Left renal cortex interstitium (tissue), 4 donors: ENCODE measurements at places on chromosomes 1 and 21.

GRCh38 chr21:46648539-46648938 is 13.1 kb downstream of the PRMT2 start:
- no peak for DNase-seq

GRCh38 chr21:42124826-42125570 is 53.9 kb downstream of the UMODL1 start:
- DNase-seq, result no peak

DNA sequence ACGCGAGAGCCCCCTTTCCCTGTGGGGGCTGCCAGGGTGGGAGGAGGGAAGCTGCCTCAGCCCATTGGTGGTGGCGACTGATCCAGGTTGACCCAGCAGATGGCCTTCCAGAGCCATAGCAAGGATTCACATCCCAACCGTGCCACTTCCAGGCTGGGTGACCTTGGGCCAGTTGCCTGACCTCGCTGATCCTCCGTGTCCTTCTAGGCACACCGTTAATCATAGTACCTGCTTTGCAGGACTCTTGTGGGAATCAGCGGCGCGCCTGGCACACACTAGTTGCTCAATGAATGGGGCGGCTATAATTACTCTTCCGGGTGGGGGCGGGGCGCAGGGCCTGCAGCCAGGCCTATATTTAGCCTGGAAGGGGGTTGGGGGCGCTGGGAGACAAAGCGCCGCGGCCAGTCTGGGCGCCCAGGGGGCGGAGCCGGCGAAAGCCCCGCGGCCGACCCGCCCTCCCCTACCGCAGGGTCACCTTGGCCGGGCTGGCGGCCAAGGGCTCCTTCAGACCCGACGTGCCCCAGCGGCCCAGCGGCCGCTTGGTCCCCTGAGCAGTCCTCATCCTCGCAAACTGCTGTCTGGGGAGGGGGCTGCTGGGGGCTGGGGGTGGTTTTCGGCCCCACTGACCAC is 5.1 kb downstream of the HSPB7 start:
- no peak for DNase-seq

- no peak for DNase-seq
Observed at GRCh38 chr1:67601955-67602354, 83.0 kb upstream of the GADD45A start.

- DNase-seq, result no peak
Observed at GRCh38 chr1:192730198-192730597, 78.6 kb upstream of the RGS2 start.
